ENCODE measurements at places on chromosomes 12 and 14.

DNA sequence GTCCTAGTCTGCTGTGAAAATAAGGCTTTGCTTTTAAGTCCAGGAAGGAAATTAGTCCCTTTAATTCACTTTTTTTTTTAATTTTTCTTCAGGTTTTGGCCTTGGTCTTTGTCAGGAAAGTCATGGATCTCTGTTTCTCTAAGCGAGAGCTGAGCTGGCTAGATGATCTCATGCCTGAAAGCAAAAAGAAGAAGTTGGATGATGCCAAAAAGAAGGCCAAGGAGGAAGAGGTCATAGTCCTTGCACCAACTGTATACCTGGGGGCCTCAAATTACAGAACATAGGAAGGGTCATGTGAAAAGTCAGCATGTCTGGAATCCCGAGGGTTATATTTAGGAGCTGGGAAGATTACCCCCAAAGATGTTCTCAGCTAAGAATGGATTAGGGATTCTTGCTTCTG, 72.3 kb downstream of the SLC4A8 start:
- DNase-seq: no peak

GRCh38 chr12:14960548-14961465, 594 bp downstream of the ARHGDIB start:
- peak; percentile 18 for DNase-seq

GRCh38 chr12:6708960-6709394, 8.4 kb upstream of the PIANP start:
- no peak for DNase-seq

DNA sequence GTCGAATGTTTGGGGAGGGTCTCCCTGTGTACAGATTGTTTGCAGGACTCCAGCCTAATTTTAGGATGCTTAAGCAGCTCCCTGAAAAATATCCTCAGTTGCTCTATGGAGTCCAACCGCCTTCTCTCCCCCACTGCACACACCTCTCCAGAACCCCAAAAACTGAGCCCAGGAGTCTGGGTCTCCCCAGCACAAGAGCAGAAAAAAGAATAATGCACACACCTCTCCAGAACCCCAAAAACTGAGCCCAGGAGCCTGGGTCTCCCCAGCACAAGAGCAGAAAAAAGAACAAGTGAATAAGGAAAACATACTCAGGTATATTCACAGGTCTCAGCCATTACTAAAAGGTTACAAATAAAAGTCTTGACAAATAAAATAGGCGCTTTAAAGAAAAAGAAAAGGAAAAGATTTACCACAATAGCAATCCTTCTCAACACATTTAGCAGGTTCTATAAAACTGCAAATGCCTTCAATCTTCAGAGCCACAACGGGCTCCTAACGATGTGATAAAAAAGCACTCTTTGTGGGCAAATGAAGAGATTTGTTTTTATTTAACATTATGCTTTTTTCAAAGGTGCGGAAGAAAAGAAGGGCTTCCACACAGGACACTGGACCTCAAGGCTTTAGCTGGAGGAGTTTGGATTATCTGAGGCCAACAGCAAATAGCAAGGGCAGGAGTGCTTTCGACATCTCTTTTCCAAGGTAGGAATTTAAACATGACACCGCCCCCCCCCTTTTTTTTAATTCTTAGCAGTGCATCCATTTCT, 8.2 kb downstream of the BCL11B start:
- no peak for DNase-seq

- no peak for DNase-seq
Observed at GRCh38 chr12:52331833-52332232, 10.6 kb upstream of the KRT83 start.
